ENCODE measurements at places on chromosomes 7 and 10.
A peak's percentile ranks its signal among the peaks of the same experiment; 100 is the strongest.

DNA sequence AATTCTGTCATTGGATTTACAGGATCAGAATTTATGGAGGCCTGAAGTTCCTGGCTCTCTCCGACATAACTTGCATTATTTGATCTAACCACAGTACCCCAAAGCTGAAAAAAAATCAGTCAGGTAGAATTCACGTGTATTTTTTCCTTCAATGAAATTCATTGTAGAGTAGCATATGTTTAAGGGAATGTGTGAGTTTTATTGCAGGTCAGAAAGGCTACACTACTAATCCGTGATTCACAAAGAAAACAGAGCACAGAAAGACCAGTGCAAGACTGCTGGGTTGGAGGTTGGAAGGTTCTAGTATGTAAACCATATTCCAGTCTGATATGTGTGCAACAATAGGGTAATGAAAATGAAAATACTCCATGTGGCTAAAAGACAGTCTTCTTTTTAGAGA is 247.0 kb upstream of the FERD3L start:
- no peak for DNase-seq

DNA sequence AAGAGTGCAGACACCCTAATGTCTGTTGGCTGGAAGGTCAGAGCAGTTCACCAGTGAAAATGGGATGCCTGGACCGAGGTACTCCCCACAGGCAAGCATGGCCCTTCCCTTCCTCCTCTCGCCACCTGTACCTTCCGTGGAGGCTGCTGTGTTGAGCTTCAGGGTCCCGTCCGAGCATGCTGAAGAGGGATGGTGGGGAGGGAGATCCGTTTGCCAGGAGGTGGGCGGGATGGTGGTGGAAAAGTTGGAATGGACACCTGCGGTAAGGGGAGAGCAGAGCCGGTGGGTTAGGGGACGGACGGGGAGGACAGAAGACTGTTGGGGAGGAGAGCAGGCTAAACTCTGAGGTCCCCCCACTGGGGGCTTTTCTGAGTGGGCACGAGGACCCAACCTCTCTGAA is 15.9 kb upstream of the ZNF777 start:
- no peak for DNase-seq

DNA sequence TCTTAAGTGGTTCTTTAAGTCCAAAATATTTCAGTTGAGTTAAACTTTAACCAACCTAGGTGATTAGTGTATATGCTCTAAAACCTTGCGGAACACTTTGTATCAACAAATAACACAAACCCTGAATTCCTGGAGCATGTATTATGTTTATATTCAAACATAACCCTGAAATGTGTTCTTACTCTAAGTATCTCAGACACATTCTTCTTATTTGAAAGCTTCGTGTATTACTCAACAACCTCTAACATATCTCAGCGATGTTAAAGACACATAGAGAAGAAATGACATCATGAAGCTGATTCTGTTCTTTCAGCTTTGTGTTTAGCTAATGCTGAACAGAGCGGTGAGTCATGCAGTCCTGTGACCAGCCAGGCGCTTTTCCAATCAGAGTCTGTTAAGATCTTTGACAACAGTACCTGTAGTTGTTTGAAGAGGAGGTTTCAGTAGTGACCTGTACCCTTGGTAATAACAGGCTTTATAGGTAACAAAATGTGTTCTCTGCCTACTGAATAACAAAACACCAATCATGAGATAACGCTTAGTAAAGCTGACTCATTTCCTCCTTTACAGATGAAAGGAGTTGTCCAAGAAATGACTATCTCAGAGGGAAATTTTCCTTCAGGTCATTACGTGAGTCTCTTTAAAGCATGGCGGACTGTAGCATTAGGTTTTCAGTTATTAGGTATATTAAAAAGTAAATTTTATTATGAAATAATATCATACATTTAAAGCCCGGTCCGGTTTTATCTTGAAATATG is 67.3 kb upstream of the KLF6 start:
- DNase-seq = peak; percentile 25

- DNase-seq = no peak
Measured at GRCh38 chr7:92872701-92873100, 36.3 kb upstream of the CDK6 start.

- no peak for DNase-seq
Measured at GRCh38 chr7:40644454-40645188, 509.8 kb downstream of the SUGCT start.

DNA sequence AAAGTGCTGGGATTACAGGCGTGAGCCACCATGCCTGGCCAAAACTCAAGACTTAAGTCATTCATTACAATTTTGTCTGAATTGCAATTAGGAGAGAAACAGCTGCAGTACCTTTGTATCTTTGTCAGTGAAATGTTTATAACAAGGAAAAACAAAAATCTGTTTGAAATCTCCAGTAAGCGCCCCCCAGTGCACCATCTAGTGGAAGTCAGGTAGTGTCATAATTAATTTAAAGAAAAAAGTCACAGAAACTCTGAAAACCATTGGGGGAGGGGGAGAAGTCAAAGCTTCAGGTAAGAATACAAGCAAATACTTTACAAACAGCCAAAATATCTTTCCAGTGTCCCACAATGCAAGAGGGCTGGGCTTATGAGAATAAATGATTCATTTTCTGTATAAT is 2.8 kb downstream of the MPP7 start:
- DNase-seq = no peak

Data from stimulated activated CD4-positive, alpha-beta T cell treated with anti-CD3 and anti-CD28 coated beads, TNF-alpha, amount 100 ng/mL, for 1 hour (primary cell).